COLO829 (cell line): ENCODE measurements at places on chromosomes 3 and 15.
A peak's percentile ranks its signal among the peaks of the same experiment; 100 is the strongest.

DNA sequence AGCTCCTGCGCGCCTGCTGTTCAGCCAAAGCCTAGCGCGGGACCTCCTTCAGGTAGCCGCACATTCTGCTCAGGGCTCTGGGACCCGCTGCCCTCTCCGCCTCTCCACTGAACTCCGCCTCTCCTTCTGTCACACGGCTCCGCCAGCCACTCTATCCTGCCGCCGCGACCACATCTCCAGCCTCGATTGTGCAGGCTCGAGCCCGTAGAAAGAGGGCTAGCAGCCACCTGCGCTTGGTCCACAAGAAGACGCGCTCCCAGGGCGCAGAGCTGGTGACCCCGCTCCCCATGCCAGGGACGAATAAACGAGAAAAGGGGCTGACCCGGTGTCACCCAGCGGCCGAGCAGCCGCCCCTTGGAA, 1.1 kb upstream of the VIPR1 start:
- DNase-seq = no peak

DNA sequence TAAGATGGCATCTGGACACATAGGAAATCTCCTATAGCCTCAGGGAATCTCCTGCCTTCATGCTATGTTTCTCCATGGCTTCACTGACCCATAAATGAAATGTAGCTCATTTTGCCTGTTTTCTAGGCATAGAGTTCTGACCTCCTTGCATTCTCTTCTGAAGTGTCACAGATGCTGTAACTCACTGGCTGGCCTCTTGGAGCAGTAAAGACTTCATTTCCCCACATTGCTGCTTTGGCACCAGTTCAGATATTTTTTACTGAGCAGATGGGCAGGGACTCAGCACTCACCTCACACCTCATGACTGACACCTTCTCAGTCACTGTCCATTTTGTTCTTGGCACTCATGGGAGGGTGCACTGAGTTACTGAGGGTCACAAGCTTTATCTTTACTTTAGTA, 286.7 kb upstream of the TGFBR2 start:
- peak; percentile 53 for DNase-seq

DNA sequence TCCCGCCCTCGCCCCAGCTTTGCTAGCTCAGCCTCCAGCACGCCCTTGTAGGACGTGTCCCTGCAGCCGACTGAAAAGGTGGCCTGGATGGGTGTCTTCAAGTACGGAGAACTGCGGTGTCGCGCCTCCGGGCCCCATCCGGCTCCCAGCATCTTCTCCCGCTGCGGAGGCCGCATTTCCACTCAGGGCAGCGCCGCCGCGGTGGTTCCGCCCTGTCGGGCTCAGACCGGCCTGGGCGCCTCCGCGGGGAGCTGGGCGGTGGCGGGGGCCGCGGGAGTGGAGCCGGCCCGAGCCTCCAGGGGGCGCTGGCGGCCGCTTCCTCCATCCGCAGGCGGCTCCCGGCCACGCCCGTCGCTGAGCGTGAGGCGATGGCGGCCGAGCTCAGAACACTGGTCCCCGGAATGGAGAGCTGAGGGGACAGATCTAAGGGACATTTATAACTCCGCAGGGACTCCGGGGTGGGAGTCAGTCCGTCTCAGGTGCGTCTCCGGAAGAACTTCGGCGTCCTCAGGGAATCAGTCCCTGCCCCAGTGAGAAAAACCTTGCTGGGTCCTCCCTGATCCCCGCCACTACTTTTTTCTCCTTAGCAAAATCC, 13.6 kb upstream of the SMCO1 start:
- DNase-seq = peak; percentile 62

- DNase-seq = peak; percentile 36
These were observed 7.1 kb upstream of the CNTN3 start for GRCh38 chr3:74621581-74621980.

DNA sequence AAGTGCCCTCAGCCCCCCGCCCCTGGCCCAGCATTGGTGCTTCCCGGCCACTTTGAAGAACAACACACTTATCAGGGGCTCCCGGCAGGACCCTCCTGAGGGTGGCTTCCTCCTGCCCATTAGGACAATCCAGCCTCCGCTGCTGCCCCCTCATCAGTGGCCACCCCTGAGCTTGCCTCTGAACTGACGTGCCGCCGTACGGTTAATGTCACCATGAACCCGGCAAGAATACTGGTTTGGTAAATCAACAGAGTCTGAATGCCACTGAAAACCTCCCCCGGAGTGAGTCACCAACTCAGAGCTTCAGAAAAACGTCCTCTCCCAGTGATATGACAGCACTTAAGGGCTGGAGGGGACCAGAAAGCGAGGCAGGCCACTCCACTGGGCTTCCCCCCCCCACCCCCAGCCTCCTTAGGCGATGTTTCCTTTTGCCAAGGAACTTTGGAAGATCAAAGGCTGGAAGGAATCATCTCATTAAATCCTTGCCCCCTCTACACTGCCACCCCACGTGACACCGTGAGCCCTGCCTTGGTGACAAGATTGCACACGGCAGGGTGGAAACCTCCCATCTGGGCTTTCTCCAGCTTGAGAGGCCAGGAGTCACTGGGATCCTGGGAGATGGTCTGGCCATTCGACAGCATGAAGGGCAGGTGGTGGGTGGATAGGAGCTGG, 142.1 kb downstream of the NUP210 start:
- no peak for DNase-seq

GRCh38 chr3:45748068-45748467, 48.3 kb downstream of the SLC6A20 start:
- no peak for DNase-seq

DNA sequence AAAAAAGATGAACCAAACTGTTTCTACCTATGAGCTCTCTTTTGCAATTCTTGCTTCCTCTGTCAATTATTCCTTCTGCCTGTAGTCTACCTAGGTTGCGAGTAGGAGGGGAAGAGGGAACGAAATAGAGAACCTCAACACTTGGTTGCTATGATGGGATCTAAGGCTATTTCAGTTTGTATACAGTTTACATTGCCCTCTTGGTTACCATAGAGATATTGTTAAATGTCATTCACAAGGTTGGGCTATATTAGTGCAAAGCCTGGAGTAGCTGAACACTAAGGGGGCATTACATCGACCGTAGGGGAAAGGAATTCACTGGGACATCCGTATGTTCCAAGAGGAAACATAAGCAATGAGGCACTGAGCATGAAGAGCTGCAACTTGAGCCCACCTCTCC, 276.9 kb downstream of the GBE1 start:
- DNase-seq = no peak

DNA sequence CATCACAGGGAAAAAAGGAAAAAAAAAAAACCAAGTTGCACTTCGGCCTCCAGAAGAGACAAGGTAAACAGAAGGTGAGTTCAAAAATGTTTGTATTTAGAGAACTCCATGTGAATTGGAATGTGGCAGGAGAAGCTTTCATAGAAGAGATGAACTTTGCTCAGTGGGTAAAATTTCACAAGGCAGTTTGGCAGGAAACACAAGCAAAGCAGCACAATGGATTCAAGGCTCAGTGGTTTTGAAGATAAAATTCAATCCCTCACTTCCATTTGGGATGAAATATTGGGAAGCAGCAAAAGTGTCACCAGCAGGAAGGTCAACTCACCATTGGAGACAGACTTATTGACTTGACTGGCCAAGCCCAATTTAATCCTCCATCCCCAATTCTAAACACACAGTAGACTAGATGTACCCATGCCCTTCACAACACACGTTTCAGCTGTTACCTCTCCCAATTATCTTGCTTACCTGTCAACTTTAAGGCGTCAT, 256.7 kb upstream of the ICE2 start:
- DNase-seq = no peak

DNA sequence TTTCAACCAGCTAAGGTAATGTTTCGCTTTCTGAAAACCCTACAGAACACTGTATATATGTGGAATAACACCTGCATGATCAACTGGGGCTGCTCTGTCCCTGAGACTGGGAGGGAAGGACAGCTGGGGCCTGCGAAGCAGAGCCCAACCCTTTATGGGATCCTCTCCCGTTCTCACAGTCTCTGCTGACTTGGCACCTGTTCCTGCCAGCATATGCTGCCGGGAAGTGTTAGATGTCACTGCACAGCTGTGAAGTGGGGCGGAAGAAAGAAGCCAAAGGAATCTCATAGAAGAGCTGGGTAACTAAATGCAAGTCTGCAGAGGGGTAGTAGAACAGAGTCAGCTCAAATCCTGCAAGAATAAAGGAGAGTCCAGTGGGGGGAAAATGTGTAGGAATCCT, 29.6 kb downstream of the LRRC3B start:
- no peak for DNase-seq

GRCh38 chr3:35394905-35395304, 244.4 kb upstream of the ARPP21 start:
- DNase-seq = no peak

DNA sequence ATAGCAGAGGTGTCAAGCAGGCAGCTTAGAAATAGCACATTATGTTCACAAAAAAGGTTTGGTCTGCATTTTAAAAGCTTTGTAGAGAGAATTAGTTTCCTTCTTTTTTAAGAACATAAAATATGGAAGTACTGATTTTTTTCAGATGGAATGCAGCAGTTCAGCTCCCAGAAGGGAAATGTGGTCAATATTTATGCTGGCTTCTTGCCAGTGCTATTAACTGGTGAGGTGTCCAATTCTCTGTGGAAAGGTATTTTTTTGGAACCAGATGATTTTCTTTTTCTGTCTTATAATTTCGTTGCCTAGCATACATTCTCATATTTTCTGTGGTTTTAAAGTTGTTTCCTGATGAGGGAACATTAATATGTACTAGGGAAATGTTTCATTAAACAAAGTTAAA, 211.4 kb upstream of the ZNF385D start:
- DNase-seq = no peak

GRCh38 chr15:62066663-62067447, at the start of gene C2CD4A:
C2CD4A (plus strand) TSS chr15:62066977; CDS start chr15:62067614, 637 bp downstream.
- no peak for DNase-seq

DNA sequence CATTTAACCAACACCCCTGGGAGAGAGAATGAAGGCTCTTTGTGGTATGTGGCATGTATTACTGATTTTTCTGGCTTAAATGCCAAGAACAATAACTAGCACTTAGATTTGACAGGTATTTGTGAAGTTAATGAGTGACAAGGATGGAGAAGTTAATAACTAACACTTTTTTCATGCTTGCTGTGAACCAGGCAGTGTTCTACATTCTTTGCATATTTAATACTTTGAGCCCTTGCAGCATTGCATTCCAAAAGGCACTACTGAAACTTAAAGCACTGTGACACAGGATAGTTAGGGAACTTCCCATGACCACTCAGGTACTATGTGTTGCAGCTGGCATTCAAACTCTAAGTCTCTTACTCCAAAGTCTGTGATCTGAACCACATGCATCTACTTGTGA, 650.6 kb downstream of the ZPLD1 start:
- DNase-seq = no peak

GRCh38 chr3:16697443-16698147, 92.4 kb upstream of the DAZL start:
- DNase-seq = no peak

GRCh38 chr3:153443961-153444360, 281.9 kb downstream of the RAP2B start:
- DNase-seq = no peak

- no peak for DNase-seq
These were observed 68.4 kb downstream of the CRTC3 start for GRCh38 chr15:90598031-90598577.

DNA sequence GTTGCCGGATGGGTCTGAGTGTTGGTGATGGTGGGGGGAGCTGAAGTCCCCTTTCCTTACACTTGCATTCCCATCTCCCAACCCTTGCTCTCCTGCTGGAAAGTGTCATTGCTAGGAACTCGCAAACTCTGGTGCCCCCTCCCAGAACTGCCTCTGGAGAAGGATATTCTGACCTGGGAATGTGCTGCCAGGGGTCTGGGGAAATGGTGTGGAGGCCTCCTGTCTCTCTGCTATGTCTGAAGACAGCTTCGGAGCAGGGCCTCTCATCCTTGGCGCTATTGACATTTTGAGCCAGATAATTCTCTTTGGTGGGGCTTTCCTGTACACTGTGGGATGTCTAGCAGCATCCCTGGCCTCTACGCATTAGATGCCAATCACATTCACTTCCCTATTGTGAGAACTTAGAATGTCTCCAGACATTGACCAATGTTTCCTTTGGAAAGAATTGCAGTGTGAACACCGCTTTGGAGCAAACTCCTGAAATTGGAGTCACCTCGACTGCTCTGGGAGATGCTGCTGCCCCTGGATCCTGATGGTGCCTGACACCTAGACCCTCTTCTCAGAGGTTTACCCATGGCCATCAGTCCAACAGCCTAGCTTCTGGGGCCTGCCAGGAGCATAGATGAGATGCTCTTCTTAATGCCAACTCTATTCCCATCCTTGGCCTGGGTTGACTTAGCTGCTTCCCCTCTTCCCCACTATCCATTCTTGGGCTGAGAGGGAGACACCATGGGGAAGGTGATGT, 2.2 kb upstream of the KY start:
- no peak for DNase-seq

DNA sequence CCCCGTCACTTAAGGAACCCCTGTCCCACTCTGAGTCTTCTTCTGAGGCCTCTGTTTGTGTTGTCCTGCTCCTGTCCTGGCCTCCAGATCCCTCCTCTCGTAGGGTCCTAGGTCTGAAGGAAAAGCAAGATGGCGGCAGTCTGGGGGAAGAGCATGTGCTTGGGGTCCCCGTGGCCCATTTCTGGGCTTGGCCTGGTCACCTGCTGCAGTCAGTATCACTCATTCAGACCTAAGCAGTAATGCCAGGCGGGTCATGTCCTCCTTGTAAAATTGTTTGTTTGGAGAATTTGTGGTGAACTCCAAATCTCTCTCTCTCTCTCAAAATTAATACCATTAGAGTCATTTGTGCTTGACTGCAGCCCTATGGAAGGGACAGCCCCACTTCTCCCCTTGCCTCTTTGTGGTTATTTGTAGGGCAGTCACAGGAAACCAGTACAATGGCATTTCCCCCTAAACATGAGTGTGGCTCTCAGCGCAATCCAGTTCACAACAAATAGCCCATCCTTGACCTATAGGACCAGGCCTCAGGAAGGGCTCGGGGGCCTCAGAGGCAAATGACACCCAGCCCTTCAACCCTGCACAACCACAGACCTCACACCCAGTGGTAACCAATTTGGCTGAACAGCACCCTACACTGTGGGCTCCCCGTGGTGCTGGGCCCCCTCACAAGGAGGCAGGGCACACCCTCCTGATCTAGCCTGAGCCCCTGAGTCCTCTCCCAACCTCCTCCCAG, 173.5 kb downstream of the OR4M2 start:
- DNase-seq = no peak
